ENCODE measurements at places on chromosomes 11 and 22.

- no peak for DNase-seq
Measured at GRCh38 chr11:131229221-131229620, 141.2 kb upstream of the NTM start.

- DNase-seq = no peak
Measured at GRCh38 chr22:28187612-28188011, 268.6 kb upstream of the PITPNB start.

DNA sequence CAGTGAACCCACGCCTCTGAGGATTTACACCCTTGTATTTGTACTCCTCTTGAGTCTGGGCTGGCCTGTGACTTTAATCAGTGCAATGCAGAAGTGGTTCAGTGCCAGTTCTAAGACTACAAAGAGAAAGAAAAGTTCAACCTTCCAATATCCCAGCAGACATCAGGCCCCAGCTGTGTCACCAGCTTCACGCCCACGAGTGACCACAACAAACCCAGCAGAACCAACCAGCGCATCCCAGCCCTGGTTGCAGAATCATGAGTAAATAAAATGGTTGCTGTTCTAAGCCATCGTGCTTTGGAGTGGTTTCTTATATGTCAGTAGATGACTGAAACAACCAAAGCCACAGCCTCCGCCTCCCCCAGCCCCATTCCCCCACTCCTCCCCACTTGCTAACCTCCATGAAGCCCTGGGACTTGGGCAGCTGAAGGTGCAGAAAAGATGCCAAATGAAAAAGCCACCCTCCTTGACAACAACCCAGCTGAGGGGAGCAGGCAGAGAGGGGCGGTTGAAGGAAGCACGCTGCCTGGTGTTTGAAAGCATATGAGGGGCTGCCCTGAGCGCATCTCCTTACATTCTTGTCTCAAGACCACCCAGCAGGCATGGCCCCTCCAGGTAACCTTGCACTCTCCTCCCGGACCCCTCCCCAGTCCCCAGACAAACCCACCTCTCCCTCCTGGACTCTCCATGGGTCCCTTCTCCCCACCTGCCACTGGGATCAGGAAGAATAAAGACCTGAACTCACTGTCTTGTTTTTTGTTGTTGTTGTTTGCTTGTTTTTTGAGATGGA is 20.9 kb downstream of the TSKU start:
- DNase-seq = no peak

DNA sequence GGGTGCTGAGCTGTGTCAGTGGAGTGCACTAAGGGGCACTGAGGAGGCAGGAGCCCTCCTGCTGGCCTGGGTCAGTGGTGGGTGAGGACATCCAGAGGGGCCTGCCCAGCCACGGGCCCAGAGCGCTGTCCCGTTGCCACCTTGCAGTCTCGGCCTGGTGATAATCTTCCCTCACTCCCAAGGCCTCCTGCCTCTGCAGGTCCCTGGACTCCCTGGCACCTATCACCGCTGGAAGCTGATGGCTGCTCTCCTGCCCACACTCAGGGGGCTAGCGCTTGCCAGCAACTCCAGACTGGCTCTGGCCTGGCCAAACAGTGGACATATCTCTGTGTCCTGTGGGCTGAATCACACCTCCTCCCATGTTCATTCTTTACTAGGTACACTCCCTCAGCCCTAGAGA is 86.5 kb upstream of the PITPNB start:
- no peak for DNase-seq

DNA sequence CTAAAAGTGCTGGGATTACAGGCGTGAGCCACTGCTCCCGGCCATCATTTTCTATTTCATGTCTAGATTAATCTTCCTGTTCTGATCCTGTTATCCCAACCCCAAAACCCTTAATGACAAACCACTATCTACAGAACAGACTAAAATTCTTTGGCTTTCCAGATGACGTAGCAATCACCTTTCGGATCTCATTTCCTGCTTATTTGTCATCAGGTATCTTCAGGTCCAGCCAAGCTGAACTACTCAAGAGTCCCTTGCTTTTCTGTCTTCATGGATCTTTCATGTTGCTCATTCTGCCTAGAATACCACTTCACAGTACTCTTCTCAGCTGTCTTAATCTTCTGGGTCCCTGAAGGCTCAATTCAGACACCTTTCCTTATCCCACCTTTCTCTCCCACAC is 27.4 kb upstream of the IPO7 start:
- DNase-seq = no peak

- DNase-seq = no peak
Measured at GRCh38 chr11:133269267-133269666, 263.0 kb downstream of the OPCML start.

GRCh38 chr11:117428186-117428855 is 100.7 kb downstream of the CEP164 start:
- no peak for DNase-seq

- DNase-seq = no peak
Measured at GRCh38 chr11:84240847-84241246, 954.7 kb upstream of the CCDC90B start.

DNA sequence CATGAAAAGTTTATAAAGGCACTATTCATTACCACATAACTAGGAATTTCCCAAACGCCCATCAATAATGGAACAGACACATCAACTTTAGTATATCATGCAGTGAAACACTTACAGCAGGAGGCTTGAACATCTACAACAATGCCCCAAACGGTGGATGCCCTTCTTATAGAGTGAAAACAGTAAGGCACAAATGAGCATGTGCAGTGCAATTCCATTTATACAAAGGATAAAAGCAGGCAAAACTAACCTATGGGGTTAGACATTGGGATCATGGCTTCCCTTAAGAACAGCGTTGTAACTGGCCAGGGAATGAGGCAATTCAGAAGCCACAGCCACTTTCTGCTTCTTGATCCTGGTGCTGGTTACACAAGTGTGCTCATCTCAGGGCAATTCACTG is 1363.0 kb downstream of the TBC1D22A start:
- no peak for DNase-seq

DNA sequence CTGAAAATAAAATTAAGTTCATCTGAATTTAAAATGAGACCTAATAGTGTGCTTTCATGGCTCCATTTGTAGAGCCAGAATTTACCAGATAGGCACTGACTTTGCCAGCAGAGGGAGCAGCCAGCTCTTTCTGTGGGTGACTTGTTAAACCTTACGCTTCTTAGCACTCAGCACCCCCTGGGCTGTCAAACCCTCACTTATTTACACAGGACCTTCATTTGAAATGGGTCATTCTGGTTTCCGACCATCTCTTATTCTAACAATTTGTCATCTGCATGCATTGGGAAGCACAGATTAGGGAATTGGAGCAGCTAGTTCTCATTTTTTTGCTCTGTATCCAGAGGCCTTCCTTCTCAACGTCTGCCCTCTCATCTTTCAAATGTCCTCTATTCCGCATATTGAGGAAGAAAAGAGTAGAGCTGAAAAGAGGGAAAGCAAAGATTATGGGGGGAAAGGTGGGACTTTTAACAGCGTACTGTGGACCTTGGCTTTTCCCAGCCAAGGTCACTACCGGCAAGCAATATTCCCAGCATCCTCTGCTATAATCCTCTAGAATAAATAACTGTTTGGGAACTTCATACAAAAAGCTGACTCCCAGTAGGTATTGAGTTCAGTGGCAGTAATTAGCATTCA is 3.1 kb downstream of the ASRGL1 start:
- no peak for DNase-seq

GRCh38 chr11:75591966-75592365 is 29.9 kb downstream of the SERPINH1 start:
- DNase-seq = no peak

GRCh38 chr22:31501738-31502137 is 5.4 kb downstream of the SFI1 start:
- no peak for DNase-seq

GRCh38 chr11:117182551-117182935 is 4.0 kb downstream of the SIDT2 start:
- no peak for DNase-seq
